ENCODE measurements at places on chromosomes 7 and 10.
A peak's percentile ranks its signal among the peaks of the same experiment; 100 is the strongest.

DNA sequence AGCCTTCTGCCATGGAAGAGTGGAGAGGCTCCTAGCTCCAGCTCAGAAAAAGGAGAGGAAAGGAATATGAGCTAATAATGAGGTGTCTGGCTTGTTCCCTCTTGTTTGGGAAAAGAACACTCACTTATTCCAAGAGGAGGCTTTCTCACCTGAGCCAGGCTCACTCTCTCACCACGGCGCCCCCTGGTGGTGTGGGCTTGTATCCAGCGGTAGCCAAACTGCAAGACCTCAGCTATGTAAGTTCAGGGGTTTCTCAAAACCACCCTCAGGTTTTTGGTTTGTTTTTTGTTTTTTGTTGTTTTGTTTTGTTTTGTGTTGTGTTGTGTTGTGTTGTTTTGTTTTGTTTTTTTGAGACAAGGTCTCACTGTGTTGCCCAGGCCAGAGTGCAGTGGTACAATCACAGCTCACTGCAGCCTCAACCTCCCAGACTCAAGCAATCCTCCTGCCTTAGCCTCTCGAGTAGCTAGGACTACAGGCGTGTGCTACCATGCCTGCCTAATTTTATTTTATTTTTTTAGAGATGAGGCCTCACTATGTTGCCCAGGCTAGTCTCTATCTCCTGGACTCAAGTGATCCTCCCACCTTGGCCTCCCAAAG is 124.0 kb downstream of the TMEM130 start:
- DNase-seq, result peak; percentile 52

GRCh38 chr10:132665946-132666704 is 119.8 kb downstream of the NKX6-2 start:
- DNase-seq, result no peak

- no peak for DNase-seq
Measured at GRCh38 chr10:112986544-112987190, 36.6 kb downstream of the TCF7L2 start.

- DNase-seq, result no peak
Measured at GRCh38 chr10:103917302-103918052, 507 bp downstream of the STN1 start.

GRCh38 chr7:36310897-36311296 is 78.8 kb upstream of the ANLN start:
- DNase-seq, result no peak

DNA sequence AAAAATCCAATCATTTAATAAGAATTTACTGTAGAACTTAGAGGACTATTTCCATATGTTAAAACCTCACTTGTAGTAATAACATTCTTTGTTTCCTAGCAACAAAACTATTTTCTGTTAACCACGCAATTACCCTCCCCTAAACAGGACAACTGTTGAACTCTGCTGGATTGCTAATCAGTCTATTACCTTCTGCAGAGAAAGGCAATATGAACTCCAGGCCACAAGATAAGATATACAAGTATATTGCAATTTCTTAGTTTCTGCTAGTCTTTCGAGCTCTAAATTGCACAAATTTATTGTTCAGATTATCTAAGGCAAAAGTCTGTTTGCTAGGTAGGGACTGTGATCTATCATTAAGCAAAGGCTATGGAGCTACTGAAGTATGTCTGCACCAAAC is 920.1 kb upstream of the LRRN3 start:
- no peak for DNase-seq

- no peak for DNase-seq
Measured at GRCh38 chr10:18501198-18501597, 150.2 kb downstream of the NSUN6 start.

GRCh38 chr10:34013235-34013634 is 678.8 kb upstream of the NRP1 start:
- no peak for DNase-seq

DNA sequence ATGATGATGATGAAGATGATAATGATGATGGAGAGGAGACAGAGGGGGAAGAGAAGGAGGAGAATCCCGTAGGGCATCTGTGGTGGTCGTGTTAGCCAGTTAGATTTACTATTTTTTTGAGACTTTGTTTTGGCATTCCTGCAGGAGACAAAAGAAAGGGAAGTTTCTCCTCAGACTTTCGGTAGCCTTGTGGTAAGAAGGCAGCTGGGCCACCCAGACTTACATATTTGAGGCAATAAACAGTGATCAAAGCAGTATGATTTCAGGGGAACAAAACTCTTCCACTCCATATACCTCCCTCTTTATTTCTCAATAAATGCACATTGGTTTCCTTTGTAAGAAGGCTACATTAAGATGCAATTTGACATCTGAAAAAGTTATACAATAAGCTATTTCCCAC is 32.4 kb upstream of the BICC1 start:
- no peak for DNase-seq

DNA sequence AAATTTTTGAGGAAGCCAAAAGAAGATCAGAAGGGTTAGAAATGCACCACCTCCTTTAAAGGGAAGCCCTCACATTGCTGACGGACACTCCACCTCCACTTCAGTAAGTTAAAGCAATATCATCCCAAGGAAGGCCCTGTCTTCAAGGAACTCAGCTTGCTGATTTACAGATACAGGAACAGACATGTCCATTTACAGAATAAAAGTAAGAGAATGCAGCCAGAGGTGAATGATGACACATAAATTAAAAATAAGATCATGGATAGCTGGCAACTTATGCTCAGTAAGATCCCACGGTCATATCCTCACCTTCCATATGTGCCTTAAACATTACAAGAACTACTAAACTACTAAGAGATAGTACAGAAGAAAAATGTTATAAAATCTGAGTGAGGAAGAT is 20.4 kb downstream of the GRB10 start:
- no peak for DNase-seq

GRCh38 chr10:68561865-68562649 is 1.9 kb downstream of the TET1 start:
- no peak for DNase-seq

- DNase-seq, result no peak
Measured at GRCh38 chr7:156478486-156478885, 162.1 kb upstream of the RNF32 start.

DNA sequence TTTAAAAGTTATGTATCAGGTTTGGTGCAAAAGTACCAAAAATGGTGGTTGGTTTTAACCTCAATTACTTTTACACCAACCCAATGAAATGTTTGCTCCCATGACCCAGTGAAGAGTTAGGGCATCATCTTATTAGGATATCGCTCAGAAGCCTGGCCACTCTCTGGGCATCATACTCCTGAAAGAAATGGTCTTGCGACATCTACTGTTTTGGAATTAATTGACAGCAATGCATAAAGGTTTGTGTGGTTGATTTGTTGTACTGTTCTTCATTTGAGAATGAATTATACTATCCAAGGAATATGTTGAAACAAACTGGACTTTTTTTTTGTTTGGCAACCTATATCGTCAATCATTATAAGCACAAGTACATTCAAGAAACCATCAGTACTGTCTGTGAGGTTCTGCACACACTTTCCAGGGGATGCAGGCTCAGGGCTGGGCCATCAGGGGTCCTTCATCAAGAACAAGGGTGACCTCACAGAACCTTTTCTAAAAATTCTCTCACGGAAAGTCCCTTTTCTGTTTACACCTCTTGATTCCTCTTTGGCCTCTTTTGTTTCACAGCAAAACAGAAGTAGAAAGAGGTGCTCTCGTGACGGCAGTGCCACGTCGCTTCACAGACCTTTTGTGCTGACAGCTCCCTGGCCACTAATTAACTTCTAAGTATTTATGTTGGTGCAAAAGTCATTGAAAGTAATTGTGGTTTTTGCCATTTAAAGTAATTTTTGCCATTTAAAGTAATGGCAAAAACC is 117.2 kb upstream of the KLF6 start:
- no peak for DNase-seq

- DNase-seq, result no peak
Measured at GRCh38 chr10:5589661-5590511, 65.1 kb downstream of the CALML3 start.

DNA sequence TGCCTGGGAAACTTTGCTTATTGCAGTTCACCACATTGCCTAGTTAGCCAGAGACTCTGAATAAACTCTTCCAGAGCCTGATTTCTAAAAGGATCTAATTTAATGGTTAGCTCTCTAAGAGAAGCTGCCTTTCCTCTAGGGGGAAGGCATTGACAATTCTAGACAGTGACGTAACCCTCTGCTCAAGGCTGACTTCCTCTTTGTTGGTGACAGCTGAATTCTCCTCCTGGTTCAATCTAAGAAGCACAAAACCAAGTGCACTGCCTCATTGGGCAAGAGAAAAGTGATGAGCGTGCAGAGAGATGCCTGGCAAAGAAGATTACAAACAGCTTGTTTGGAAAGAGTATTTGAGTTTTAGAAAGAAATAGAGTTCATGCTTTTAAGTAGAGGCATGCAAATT is 102.7 kb downstream of the MACC1 start:
- DNase-seq, result no peak

- no peak for DNase-seq
Measured at GRCh38 chr10:119391440-119392251, 150.9 kb downstream of the RGS10 start.

- DNase-seq, result no peak
Measured at GRCh38 chr10:93941606-93942005, 47.8 kb downstream of the SLC35G1 start.

DNA sequence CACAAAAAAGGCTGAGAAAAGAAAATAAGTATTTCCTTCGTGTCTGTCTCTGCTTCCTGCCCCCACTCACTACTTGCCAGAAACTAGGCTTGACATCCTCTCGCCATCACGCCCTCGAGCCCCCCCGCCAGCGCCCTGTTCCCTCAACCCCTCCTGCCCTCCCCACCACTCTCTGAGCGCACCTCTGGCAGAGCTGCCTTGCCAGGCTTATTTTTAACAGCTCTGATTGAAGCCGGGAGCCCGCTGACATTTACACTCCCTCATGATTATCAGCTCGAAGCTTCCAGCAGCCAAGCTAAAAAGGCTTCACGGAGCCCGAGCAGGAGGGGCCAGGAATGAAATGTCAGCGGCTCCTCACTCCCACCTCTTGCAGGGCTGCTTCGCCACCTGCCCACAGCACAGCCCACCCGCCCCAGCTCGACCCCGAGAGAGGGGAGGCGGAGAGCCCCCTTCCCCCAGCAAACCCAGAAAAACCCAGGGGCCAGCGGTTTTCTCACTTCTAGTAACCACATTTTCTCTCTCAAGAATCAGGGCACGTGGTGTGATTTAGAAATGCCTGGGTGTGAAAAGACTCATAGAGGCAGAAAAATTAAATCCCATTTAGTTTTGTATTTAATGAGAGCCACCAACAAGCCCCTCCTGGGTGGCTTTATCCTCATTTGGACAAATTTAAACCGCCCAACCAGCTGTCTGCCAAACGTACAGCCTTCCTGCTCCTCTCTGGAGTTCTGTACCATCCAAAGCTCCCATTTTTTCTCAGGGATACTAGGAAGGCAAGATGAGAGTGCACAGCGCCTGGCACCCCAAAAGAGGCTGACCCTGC is 89.3 kb downstream of the SLIT1 start:
- peak; percentile 4 for DNase-seq

GRCh38 chr10:10813656-10814055 is 204.0 kb upstream of the CELF2 start:
- no peak for DNase-seq

DNA sequence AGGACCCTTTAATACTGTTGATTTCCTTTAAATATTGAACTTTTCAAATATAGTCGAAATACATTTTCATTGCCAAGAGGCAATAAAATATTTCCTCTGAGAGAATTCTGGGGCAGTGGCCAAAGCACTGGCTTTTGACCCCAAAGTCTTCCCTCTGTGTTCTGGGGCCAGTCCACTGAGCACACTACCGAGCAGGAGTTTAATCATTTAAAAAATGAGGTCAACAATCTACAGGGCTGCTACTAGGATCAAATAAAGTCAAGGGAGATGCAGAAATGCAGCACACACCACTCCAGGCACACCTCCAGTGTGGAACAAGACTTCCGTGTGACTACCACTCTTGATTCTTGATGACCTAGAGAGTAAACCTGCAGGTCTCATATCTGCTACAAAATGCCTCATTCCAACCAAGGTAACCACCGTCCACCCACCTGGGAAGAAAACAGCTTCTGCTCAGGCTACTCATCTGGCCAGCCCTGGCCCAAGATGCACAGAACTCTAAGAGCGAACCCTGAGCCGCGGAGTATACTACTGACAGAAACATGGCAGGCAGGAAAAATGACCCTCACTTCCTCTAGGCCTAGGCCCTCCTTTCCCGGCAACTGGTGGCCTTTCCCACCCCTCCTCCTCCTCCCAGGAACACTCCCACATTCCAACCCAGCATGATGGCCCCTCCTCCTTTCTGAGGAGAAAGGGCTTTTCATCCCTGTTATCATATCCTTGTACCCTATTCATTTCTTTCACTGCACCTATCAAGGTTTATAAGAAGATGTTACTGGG is 97.7 kb downstream of the ALOX5 start:
- DNase-seq, result no peak

DNA sequence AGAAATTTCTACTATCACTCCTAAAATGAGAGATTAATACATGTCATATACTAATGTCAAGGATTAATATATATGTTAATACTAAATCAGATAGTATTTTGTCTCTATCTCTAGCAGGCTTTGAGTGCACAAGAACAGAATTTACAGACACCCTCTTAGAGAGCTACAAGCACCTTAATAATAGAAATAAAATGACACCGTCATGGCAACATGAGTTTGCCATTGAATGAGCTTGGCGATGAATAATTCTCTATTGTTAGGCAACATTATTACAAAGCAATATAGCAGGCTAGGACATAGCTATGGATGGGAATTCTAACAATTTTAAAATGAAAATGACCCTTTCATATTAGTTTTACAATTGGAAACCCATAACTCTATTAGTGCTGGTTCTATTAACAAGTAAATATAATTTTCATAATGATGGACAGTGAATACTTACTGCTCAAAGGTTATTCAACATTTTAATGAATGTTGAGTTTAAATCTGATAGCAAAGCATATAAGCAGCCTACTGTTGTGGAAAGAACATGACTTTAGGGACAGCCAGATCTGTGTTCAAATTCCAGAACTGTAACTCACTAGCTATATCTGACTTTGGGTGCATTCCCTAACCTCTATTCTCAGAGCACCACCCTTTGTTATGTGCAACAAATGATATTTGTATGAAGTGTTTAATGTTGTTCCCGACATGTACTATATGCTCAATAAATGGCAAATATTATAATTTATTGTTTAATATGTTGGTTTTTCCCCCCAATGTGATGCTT is 184.5 kb upstream of the DKK1 start:
- DNase-seq, result no peak

DNA sequence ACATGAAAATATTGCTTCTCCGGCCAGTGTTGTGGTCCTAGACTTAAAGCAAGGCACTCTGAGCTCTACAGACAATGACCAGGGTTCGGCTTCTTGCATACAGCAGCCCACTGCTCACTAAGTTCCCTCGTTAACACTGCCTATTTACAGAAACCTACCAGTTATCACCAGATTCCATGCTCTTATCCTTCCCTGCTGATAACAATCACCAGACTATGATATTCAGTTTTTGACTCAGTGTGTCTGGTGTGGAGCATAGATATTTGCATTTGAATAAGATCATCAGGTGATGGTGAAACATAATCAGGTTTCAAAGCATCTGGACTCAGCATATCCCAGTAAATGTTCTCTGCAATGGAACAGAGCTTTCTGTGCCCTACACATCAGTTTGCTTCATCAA is 182.3 kb downstream of the SNX13 start:
- DNase-seq, result no peak

All from stimulated activated CD8-positive, alpha-beta memory T cell treated with anti-CD3 and anti-CD28 coated beads, Interleukin-2, amount 100 ng/mL, for 1 hour (primary cell).